ENCODE measurements at places on chromosomes 6 and 20.

DNA sequence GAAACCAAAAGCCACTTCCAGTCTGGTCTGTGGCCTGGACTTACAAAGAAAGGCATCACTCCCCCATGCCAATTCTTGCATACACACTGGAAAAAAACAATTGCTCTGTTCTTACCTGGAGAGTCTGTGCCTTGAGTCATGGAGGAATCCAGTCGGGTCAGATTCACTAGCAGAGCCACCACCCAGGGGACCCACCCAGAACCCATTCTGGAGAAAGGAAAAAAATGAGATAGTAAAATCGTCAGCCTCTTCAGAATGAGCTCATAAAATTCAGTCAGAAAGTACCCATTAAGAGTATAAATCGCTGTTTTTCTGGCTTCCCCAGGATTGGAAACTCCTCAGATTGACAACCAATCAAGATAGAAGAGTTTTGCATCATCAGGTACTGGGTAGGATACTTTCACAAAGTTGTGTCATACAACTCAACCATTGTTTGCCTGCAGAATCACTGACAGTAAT is at the start of gene HLA-DOB:
Gene HLA-DOB, minus strand, starts transcription at position 257 of the 459 bp plus-strand sequence. Its CDS starts 51 bp downstream, at position 206.
- no peak for DNase-seq

DNA sequence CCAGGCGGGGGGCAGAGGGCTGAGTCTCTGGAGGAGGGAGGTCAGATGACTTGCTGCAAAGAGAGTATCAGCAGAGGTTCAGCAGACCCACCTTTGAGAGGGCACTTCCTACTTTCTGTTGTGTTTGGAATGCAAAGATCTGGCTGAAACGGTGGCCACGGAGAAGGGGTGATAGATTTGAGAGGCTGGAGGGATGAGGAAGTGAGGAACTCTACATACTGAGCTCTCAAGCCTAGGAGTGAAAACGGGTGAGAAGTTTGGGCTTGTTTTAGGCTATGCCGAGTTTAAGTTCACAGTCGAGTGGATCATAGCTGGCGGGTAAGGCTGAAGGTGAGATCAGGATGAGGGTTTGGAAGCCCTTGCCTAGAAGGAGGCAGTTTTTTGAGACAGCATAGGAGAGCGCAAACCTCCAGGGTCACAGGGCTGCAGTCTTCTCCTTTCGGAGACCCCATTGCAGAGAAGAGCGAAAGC is 477 bp upstream of the ITPA start:
- no peak for DNase-seq

DNA sequence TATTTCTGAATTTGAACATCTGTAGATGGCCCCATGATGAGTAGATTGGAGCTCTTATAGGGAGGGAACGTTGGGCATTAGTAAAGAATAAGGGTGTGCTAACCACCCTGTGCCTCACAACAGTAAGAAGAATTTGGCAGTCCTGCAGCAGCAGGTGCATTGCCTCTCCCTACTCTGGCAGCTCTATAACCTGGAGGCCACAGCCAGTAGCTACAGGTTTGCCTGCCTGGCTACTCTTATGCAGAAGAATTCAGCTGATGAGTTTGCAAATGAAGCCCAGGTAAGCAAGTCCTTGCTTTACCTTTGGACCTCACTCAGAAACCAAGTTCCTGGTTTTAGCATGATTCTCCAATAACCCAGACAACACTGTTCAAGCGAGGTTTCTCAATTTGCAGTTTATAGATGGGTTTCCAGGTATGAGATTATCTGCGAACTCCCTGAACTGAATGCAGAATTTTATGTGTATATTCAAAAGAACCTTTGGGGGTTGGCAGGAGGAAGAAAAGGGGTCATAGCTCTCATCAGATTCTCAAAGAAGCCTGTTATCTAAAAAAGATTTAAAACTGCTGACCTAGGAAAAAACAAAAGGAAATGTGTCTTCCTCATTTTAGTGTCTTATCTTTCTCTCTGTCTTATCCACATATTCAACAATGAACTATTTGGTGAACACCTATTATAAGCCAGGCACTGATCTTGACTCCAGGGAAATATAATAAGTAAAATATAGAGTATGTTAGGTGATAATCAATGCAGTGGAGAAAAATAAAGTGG is 18.9 kb downstream of the TREML1 start:
- no peak for DNase-seq

DNA sequence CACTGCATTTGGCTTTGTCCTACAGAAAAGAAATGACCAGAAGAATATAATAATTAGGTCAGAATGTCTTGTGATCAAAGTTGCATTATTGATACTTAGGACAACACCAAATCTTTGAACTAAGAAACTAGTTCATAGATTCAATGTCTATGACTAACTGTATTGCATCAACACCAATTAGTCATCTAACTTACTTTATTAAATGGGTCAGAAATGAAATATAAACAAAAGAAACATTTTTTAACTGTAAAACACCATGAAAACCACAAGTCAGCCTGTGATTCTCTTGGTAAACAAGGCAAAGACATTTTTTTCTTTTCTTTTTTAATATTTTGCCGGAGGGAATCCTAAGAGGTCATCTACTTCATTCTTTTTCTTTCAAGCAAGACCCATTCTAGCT is 114.1 kb upstream of the HDDC2 start:
- no peak for DNase-seq

- DNase-seq: no peak
Observed at GRCh38 chr20:60403105-60403741, 445.0 kb downstream of the CDH26 start.

DNA sequence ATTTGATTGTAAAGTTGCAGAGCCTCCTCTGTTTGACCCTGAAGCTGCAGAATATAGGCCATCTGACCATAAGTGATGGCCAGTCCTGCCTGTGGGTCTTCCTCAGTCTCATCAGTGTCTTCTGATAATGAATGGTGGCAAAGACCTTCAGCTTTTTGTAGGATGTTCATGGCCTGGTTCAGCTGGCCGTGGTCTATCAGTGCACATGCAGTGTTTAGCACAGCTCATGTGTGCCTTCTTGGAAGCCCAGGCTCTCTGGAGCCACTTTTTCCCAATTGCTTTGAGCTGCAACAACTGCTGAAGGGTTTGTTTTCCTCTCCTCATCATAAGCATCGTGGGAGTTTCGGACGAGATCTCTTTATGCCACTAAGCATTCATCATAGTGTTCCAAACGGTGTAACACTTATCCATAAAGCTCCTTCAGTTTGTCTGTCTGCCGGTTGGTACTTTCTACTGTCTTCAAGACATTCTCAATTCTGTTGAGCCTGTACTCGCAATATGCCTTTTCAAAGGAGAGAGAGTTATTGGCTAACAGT is 70.1 kb upstream of the TULP4 start:
- no peak for DNase-seq

DNA sequence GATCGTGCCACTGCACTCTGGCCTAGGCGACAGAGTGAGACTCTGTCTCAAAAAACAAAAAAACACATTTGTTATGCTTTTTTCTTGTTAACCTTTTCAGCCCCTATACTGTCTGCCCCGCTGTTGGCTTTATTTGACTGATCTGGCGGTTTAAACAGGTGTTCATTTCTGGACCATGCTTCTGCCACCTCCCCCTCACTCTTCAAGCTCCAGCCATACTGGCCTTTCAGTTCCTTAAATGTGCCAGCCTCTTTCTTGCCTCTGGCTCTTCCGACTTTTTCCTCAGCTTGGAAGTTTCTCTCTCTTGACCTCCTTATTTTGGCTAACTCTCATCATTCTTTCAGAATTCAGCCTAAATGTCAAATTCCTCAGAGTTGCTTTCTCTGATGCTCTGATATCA is 35.2 kb upstream of the TXLNB start:
- DNase-seq: no peak

GRCh38 chr6:6810727-6811126 is 222.2 kb downstream of the LY86 start:
- DNase-seq: no peak

GRCh38 chr20:62120990-62121775 is 1.1 kb upstream of the LSM14B start:
- DNase-seq: no peak

DNA sequence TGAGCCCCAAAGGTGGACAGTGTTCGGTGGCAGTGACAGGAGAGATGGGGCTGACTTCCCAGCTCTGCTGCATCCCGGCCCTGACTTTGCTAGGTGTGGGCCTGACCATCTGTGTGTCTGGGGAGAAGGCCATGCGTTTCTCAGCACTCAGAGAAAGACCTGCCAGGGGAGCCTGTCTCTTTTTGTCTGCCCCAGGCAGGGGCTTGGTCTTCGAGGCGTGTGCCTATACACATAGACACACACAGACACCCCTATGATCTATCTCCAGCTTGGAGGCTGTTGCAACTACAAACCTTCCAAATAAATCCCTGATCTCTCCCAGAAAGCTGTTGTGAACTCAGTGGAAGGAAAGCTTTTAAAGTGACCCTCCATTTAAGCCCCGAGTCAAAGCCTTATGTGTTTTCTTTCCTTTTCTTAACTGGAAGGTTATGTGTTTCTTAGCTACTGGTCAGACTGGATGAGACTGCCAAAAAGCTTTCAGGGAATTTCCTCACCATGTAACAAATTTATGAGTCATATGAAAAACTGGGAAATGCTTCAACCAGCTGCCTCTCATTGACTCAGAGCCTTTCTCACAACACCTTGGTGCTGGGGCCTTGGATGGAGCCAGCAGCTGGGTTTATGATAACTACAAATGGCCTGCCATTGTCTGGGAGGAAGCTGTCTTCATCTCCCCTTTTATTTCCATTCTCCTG is 102.6 kb downstream of the CDC5L start:
- DNase-seq: no peak

- DNase-seq: no peak
Observed at GRCh38 chr6:24796616-24797290, 2.0 kb downstream of the ARMH2 start.

DNA sequence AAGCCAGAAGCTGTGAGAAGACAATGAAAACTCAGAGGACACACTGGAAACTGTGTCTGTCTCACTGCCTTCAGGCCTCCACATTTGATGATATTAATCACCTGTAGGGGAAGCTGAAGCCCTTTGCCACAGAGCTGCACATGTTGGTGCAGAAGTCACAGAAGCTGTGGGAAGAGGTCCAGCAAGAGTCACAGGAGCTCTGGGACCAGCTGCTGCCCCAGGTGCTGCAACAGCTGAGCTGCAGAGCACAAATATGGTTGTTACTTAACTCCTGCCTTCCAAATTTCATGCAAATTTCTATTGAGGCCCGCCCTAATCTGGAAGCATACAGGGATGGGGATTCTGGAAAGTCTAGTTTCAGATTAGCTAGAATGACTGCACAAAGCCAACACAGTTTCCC is 169.3 kb downstream of the OGFRL1 start:
- DNase-seq: no peak

- no peak for DNase-seq
Observed at GRCh38 chr6:31114970-31115849, 610 bp downstream of the PSORS1C1 start.

GRCh38 chr6:13303668-13304017 is 24.7 kb downstream of the TBC1D7 start:
- DNase-seq: peak; percentile 3

- DNase-seq: no peak
Observed at GRCh38 chr6:46704562-46704961, 16.9 kb downstream of the TDRD6 start.

DNA sequence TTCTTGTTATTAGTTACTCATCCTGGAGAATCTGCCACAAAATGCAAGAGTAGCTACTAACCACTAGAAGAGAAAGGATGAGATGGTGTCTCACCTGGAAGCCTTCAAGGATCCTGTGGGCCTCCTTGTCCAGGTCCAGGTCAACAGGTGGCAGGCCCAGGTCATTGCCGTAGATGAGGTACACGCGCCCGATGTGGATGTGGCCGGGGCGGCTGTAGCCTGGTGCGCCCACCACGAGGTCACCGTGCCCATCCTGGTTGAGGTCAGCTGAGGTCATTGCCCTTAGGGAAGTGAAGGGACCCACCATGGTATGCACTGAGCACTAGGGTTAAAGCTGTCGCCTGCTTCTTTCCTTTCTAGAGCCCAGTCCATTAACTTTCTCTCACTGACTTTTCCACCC is 35.5 kb downstream of the GPLD1 start:
- DNase-seq: no peak

DNA sequence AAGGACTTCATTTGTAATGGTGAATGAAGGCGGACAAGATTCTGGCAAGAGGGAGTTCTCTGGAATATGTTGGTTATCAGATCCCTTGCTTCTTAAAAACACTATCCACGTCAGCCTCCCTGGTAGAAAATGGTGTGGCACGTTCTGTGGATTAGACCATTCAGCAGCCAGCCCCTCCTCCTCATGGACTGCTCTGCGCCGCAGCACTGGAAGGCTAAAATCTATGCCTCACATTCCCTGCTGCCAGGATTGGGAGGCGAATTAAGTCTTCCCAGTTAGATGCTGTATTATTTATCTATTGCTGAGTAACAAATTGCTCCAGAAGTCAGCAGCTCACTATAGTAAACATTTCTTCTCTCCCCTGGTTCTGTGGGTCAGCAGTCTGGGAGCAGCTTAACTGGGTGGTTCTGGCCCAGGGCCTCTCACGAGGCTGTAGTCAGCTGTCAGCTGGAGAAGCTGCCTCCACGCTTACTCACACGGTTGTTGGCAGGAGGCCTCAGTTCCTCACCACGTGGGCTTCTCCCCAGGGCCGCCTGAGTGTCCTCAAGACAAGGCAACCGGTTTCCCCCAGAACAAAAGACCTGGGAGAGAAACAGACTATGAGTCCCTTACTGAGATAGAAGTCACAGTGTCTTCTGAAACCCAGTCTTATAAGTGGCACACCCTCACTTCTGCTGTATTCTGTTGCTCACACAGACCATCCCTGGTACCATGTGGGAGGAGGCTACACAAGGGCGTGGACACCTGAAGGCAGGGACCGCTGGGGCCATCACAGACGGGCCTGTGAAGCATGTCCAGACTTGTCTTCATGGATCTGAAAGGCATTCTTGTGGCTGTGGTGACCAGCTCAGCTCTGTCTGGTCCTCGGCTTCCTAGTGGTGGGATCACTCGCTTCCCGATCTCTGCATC is 101.0 kb downstream of the NRN1 start:
- no peak for DNase-seq

- DNase-seq: no peak
Observed at GRCh38 chr6:165173484-165173883, 135.9 kb downstream of the C6orf118 start.

DNA sequence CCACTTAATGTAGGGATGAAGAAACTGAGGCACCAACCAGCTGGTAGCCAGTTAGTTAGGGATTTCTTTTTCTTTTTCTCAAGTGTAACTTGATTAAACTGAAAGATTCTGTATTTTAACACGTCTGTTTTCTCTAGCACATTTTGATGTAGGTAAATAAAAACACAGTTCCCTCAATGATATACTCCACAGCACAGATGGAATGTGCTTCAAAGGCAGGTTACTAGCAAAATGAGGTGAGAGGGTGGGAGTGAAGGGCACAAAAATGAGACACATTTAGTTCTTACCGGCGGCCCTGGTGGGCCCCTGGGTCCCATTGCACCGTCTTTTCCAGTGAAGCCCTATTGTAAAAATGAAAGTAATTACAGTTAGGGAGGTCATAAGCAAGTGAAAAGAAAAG is 108.9 kb downstream of the COL12A1 start:
- no peak for DNase-seq

DNA sequence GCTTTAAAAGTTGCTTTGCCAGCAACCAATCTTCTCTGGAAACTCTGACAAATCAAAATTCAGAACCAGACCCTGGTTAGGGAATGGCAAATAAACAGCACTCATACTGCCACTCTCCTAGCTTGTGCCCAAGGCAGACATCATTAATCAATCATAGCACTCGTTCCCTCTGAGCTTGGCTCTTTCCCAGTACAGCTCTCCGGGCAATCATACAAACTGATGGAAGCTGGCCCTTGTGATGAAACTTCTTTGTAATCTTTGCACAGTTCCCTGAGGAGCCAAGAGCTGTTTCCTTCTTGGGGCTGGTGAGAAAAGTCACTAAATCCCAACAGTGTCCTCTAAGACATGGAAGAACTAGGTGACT is 34.7 kb downstream of the KIAA1755 start:
- DNase-seq: no peak

- DNase-seq: peak; percentile 96
Observed at GRCh38 chr6:170152989-170153388, 137.9 kb downstream of the DLL1 start.

- DNase-seq: no peak
Observed at GRCh38 chr6:85561750-85562357, 31.8 kb downstream of the SNX14 start.
